ENCODE measurements at places on chromosomes 11 and 22.

GRCh38 chr22:29830585-29830984 lies 7.5 kb downstream of the ASCC2 start:
- no peak for DNase-seq

DNA sequence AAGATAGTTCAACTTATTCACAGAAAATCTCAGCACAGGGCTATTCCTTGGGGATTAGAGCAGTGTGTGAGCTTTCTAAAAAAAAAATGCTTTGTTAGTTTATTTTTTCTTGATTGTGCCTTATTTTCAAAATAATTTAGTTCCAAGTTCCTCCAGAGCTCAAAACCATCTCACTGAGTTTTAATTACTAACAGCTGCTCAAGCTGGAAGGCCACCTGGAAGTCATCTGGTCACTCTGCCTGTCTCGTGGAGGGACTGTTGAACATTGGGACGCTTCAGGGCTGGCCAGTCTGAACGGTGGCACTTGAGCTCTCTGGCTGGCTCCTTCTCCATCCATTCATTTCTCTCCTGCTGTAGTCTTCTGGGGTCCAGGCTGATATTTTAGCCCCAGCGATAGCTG lies 4.0 kb downstream of the OR51E1 start:
- no peak for DNase-seq

GRCh38 chr11:76318744-76319384 lies 62.1 kb downstream of the THAP12 start:
- peak; percentile 68 for DNase-seq

DNA sequence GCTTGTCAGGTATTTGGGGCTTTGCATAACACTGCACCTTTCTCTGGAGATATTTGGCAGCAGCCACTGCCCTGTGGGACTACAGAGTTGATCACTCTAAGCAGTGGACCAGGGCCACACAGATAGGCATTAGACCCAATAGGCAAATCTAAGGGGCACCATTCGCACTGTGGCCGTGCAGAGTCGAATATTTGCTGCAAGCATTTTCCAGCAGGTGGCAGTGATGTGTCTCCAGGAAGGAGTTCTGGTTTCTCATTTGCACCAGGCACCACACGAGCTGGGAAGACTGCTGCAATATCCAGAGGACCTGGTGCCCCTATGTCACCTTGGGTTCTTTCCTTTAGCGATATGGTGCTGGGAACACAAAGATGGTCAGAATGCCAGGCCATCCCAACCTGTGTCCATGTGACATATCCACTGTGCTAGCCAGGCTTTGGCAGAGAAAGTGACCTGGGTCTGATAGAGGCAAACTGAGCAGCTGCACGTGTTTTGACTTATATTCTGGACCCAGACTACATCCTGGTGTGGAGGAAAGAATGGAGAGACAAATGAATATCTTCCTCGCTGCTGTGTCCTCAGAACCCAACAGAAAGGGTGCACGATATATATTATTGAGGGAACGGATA lies 318.7 kb downstream of the BUD13 start:
- peak; percentile 69 for DNase-seq

DNA sequence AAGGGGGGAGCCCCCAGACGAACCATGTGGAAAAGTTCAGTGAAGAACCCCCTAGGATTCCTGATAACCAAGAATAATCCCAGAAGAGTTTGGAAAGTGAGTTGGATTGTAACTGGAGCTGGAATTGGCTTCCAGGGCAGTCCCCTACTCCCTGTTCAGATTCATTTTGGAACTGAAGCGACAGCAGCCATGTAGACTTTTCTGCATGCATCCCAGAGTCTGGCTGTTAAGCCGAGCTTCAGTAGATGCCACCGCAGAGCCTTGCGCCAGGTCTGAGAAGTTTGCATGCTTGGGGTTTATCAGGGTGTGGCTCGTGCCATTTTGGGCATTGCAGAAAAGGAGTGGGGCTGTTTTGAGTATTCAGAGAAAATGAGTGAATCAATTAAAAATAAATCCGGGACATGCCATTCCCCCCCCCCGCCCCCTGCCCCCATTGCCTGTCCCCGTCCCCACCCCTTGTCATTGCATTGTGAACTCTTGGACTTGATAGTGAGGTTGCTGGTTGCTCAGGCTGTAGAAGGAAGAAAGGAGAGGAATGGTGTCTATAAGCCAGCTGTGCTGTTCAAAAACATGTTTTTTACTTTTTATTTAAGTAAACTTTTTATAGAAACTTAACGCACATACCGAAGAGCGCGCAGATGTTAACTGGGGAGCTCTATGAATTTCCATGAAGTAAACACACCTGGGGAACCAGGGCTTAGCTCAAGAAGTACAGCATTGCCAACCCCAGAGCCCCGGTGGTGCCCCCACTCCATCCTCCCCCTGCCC lies 71.2 kb downstream of the LDLRAD3 start:
- DNase-seq: no peak

DNA sequence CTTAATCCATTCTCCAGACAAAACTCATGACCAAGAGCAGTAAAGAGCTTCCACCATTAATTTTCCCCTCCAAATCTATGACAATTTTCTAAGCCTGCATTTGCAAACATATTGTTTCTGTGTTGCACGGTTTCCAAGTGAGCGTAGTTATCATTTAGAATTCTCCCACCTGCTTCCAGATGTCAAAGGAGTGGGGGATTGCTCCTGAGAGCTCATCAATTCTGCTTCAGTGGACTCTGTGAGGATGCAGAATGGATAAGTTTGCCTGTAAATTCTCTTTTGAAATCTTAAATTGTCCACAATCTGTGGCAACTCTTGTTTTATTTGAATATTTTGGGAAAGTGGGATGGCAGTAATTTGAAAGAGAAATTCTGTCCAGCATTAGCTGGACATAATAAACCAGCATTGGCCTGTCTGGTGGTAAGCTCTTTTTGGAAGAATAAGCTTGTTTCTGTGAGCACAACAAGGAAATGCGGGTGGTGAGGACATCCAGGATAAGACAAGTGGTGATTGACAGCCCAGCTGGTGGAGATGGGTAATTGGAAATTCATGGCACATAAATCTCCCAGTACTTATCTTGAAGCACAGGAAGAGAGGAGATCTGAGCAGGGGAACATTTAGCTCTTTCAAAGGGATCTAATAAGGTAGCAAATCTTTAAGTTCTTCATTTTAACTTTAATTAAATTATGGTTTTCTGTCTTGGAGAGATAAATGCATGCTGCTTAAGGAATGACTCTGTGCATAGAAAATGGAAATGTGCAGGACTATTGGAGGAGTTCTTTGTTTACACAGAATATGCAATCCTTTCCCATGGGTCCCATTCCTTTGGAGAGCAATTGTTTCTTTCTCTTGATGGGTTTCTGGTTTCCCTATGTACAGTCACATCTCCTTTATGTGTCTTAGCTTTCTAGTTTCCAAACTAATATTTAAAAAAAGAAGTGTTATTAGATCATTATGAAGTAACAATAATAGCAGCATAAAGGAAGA lies 73.2 kb downstream of the FAT3 start:
- no peak for DNase-seq

DNA sequence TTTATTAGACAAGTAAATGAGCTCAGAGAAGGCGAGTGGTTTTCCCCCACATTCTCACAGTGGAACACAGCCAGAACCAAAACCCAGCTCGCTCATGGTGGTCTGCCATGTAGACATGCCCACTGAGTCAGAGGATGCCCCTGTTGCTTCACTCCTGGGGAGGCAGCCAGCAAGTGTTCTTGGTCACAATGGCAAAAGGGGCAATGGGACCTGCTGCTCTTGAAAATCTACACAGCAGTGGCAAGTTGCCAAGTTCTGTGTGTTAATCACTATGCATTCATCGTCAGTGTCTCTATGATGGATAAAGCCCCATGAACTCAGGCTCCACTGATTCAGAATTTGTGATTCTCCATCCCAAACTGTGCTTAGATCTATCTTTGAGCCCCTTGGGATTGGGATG lies 64.7 kb upstream of the TBCEL start:
- no peak for DNase-seq

DNA sequence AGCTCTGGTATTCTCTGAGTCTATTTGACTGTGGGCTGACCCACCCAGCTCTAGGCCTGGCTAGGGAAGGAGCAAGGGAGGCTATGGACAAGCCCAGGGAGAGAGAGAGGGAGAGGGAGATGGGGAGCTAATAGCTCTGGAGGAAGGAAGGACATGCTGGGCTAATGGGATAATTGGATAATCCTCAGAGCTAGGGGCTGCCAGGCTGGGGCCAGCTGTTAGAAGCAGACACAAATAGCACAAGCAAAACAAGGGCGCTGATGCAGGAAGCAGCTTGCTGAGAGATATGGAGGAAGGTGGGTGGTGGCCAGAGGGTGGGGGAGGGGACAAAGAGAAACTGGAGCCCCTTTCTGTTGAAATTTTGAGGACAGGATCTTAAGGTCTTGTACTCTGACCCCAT lies 23.2 kb downstream of the ADORA2A start:
- DNase-seq: peak; percentile 71

DNA sequence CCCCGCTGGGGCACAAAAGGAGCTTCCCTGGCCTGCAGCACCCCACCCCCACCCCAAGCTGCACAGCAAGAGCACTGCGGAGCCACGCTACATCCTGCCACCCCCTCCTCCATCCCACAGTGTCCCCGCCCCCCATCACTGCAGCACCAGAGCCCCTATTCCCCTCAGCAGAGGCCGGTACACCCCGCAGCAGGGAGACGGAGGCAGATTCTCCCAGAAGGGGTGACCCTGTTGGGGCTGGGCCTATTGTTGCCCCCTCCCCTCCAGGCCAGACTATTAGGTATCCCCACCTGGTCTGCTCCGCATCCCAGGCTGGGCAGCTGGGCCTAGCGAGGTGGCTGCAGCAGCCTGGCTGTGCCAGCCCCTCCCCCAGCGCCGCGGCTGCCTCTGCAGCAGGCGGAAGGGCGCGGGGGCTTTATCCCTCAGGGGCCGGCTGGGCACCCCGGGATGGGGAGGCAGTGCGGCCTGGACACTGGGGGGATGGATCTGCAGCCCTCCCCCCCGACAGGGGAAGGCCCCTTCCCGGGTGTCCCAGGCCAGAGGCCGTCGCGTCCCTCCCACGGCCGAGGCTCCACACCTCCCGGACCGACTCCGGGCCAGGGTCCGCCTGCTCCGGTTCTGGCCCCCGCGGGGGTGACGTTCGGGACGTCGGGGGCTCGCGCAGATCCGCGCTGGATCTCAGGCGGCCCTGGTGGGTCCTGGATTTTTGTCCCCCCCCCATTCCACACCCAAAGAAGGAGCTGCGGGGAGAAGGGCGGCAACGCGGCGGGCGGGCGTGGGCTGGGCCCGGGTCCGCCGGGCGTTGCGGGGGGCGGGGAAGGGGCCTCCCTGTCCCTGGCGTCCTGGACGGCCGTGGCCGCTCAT lies 943 bp downstream of the DUSP8 start:
- DNase-seq: peak; percentile 57

- DNase-seq: no peak
Observed at GRCh38 chr11:10539339-10539738, 1.6 kb downstream of the RNF141 start.

DNA sequence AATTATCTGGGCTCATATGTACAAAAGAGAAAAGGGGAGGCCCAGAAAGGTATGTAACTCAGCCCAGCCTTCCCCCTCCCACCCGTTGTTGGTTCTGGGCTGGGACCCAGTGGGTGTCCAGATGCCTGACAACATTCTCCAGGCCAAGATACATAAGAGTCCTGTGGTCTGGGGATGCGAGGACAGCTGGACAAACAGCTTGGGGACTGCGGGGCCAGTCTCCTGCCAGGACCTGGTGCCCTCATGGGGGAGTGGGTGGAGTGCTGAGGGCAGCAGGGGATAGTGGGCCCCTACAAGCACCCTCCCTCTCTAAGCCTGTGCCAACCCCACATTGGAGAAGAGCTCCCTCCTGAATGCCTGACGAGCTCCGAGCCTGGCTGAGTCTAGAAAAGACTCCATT lies 3.5 kb upstream of the SLC22A6 start:
- no peak for DNase-seq

GRCh38 chr11:44964526-44965209 lies 14.0 kb upstream of the TP53I11 start:
- no peak for DNase-seq

- DNase-seq: no peak
Observed at GRCh38 chr22:29684244-29684643, 35.6 kb upstream of the CABP7 start.

DNA sequence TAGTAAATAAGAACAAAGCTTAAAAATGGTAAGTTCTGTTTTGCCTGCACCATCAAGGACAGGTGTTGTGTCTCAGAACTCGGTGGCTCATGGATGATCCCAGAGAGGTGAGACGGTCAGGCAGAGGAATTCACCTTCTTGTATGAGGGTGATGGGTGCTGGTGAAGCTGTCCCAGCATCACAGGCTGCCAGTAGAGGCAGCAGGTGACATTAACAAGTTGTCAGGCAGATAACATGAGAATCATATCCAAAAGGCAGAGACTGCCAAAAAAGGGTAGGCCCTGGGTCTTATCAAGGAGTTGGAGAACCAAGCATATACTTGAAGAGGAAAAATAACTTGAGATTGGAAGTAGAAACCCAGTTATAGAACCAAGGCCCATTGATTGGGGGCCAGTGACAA lies 437.8 kb downstream of the DYNC2H1 start:
- DNase-seq: no peak

DNA sequence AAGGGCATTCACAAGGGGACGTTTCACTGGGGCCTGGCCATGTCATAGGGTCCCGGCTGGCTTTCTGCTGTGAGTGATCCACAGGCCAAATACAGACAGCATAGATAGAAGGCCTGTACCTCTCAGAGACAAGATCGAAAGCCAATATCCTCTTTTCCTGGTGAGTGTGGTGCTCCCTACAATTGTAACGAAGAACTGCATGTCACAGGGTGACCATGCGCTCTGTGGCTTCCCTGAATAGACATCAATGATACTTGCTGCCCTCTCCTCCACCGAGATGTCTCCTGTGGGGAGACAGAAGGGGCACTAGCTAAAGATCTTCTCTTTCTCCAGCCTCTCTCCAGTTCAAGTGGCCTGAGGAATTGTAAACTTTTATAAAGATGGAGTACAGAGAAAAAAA lies 226.1 kb upstream of the POU2AF2 start:
- DNase-seq: no peak

DNA sequence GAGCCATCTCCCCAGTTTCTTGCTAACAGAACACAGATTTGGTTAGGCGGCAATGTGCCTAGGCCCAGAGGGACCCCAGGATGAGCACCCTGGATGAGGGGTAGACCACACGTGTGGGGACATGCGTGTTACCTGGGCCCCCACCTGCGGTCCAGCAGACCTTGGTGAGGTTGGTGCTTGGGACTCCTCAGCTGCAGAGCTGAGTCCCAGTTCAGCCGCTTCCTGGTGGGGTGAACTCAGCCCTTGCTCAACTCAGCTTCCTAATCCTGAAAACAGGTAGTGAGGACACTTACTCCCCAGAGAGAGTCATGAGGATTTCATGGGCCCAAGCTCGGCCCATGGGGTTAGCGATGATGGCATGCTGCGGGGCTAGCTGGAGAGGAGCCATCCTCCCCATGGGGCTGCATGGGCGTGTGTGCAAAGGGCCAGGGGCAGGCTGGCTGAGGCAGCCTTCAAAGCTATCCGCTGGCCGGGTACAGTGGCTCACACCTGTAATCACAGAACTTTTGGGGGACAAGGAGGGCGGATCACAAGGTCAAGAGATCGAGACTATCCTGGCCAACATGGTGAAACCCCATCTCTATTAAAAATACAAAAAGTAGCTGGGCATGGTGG lies 46.9 kb upstream of the SHISAL1 start:
- no peak for DNase-seq

GRCh38 chr11:108934696-108935095 lies 269.8 kb downstream of the DDX10 start:
- DNase-seq: no peak

Measured in NCI-H2081 (cell line).